Right atrium auricular region (tissue), 2 donors: ENCODE measurements at places on chromosomes 16 and 17.

- no peak for DNase-seq
Observed at GRCh38 chr17:21010705-21011596, 31.9 kb downstream of the USP22 start.

DNA sequence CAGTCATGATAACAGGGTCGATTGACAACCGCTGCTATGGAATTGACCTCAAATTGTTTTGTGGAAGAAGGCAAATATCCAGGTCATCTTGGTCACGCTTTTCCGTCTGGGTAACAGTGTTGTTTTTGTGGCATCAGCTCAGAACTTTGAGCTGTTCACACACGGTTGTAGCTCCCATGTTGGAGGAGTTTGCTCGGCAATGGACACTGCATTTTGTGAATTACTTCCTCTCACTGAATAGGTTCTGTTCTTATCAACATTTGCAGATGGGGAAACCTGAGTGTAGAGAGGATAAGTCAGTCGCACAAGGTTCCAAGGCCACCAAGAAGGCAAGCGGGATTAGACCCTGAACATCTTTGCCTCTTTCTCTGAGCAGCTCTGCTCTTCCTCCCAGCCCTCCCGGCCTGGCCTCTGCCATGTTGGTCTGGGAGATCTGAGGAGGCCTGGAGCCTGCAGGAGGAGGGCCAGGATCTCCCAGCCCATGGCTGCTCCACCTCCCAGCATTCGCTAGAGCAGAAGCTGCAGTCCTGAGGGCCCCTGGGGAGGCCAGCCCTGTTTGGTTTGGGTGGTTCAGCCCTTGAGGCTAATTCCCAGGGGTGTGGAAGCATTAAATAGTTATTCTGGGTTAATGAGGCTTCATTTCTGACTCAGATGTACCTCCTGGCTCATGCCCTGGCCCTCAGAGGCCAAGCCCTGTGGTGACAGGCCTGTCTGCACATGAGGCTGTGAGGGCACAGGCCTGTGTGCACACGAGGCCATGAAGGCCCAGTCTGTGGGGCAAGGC is 154.1 kb upstream of the PLCG2 start:
- DNase-seq: no peak

- no peak for DNase-seq
Observed at GRCh38 chr17:79301469-79301868, 226.8 kb downstream of the ENGASE start.

DNA sequence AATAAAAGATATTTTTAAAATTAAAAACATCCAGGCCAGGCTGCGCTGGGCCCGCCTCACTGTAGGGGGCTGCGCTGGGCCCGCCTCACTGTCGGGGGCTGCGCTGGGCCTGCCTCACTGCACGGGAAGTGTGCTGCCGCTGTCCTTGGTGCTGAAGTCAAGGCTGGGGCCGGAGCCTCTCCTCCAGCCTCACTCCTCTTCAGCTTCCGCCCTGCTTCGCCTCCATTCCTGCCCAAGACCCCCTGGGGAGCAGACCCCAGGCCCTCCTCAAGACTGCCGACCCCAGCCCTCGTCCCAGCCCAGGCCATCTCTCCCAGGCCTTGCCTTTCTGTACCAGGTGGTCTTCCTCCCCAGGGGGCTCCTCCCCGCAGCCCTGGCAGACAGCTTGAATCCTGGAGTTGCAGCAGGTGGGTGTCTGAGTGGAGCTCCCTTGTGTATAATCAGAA is 26.2 kb downstream of the ENDOV start:
- DNase-seq: no peak

DNA sequence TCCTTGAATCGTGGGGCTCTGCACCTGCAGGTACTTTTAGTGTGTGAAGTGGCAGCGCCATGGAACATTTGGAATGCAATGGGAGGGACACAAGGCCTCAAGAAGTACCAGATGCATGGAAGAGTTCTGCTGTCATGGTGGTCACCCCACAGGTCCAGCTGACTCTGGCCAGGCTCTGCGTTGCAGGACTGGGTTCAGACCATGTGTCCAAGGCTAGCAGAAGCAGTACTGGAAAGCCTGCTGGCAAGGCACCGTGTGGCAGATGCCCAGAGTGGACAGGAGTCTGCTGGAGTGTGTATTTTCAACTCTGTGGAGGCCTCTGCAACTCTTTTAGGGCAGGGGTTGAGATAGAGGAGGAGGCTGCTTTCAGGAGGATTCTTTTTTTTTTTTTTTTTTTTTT is 2.1 kb downstream of the PIPOX start:
- DNase-seq: no peak

GRCh38 chr16:11157143-11157542 is 98.9 kb downstream of the SOCS1 start:
- no peak for DNase-seq

DNA sequence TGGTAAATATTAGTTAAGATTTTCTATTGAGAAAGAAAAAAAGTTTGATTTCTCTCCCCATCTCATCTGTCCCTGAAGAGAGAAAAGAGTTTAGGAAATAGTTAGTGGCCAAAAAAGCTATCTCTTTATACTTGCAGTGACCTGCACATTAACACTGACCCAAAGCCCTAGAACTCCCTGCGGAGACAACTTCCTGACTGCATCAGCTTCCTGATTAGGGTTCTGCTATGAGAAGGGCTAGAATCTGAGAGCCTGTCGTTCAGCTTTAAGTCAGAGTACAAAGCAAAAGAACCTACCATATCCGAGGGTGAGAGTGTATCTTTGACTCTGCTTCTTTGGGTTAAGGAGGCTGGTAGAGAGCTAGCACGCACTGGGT is 24.7 kb downstream of the LIMD2 start:
- no peak for DNase-seq

GRCh38 chr16:74775255-74775654 is 635 bp upstream of the FA2H start:
- no peak for DNase-seq

DNA sequence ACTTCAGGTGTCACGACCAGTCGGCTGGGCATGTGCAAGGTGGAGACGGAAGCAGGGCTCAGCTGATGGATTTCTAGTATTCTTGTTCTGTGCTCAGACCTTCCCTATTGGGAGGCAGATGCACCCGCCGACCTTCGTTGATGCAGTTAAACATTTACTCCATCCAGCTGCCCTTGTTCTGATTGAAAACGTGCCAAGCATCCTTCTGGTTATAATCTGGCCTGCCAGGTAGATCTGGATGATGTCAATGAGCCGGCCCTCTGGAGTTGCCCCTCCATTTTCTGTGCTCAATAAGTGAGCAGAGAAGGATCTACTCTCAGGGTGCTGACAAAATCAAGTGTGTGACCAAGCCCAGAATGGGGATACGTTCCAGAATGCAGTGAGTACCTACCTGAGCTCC is 38.3 kb downstream of the CCDC182 start:
- DNase-seq: peak; percentile 34

DNA sequence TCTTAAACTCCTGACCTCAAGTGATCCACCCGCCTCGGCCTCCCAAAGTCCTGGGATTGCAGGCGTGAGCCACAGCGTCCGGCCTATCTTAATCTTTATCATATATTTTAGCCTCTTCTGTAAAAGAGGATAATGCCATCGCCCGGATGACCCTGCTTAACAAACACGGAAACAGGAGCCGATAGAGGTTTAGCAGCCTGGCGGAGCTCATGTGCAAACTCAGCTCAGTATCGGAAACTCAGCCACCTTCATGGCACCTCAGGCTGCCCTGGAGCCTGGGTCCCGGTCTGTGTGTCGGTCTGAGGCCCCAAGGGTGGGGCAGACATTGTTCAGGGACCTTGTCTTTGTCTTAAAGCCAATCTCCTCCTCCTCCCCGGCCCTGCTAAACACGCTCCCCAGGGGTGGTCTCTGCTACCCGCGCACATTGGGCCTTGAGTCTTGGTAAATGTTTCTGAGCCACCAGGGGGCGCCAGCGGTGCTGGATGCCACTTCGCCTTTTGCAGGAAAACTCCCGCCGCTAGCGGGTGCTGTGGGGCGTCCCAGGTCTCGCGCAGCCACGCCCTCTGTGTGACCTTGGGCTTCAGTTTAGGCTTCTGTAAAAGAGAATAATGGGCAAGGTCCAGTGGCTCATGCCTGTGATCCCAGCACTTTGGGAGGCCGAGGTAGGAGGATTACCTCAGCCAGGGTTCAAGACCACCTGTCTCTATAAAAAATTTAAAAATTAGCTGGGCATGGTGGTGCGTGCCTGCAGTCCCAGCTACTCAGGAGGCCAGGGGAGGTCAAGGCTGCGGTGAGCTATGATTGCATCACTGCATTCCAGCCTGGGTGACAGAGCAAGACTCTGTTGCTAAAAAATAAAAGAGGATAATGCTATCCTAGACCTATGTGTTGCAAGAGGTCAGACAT is 2.7 kb downstream of the CETP start:
- peak; percentile 82 for DNase-seq

GRCh38 chr17:44556832-44557606 is at the start of gene FZD2:
TSS of gene FZD2 (plus strand) at chr17:44557484. CDS start at chr17:44557689, 205 bp downstream.
- peak; percentile 94 for DNase-seq

DNA sequence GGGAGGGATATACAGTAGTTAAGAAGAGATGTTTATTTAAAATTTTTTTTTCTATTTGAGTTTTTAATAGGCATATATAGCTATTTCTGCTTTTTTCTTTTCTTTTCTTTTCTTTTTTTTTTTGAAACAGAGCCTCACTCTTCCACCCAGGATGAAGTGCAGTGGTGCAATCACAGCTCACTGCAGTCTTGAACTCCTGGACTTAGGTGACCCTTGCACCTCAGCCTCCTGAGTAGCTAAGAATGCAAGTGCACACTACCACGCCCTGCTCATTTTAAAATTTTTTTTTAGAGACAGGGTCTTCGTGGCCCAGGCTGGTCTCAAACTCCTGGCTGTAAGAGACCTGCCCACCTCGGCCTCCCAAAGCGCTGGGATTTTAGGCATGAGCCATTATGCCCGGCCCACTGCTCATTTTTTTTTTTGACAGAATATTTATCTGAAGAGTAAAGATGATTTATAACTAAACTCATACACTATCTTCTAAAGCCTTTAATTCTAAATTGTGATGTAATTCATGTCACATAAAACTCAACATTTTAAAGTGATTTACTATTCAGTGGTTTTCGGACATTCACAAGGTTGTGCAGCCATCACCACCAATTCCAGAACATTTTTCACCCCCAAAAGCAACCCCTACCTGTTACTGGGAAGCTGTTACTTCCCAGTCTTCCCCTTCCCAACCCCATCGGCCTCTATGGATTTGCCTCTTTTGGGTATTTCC is 106.0 kb downstream of the VPS53 start:
- no peak for DNase-seq

DNA sequence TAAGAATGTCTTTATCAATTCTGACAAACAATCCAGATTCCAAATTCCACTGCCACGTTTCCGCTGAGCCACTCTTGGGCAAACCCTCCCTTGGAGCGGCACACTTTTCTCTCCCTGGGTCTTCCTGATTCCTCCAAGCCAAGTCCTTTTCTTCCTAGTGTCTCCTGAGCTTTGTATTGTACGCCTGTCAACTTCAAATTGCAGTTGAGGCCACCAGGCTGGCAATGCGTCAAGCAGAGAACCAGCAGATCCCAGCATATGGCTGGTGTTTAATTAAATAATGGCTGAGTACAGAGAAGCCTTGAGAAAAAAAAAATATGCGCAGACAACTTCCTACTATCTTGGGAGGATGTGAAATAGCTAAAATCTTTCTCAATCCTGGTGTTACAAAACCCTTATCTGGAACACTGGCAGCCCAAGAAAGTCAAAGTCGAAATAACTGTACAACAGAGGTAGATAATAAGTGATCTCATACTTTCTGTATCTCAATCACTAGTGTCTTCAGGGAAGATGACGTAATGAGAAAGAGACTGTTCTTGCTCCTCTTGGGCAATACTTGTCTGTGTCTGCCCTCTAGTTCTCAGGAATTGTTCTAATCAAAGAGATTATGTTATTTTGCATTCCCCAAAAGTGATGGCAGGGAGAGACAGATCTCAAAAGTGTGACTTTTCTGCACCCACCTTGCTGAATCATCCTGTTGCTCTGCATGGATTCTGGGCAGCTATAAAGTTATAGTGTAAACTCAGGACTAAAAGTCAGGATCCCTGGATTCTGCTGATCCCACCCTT is 15.0 kb downstream of the SMIM36 start:
- no peak for DNase-seq

DNA sequence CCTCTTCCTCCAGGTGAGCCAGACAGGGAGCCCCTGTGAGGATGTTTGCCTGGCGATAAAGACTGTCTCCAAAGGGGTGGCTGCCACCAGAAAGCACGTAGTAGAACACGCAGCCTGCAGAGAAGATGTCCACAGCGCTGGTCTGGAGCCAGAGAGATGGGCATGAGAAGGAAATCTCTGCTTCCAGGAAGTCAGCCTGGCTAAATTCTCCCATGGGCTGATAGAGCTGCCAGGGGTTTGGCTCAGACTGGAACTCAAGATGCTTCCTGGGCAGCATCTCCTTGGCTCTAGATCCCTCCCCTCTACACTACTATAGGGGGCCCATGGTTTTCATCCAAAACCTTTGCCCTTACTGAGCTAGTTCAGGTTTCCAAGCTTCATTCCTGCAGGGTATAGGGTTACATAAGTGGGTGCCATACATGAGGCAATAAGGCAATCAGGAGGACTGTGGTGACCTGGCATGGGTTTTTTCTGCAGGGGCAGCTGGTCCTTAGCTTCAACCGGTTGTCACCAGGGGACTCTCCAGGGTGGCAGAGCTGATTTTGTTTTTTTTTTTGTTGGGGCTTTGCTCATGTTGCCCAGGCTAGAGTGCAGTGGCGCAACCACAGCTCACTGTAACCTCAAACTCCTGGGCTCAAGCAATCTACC is 13.6 kb downstream of the PLK1 start:
- DNase-seq: no peak

DNA sequence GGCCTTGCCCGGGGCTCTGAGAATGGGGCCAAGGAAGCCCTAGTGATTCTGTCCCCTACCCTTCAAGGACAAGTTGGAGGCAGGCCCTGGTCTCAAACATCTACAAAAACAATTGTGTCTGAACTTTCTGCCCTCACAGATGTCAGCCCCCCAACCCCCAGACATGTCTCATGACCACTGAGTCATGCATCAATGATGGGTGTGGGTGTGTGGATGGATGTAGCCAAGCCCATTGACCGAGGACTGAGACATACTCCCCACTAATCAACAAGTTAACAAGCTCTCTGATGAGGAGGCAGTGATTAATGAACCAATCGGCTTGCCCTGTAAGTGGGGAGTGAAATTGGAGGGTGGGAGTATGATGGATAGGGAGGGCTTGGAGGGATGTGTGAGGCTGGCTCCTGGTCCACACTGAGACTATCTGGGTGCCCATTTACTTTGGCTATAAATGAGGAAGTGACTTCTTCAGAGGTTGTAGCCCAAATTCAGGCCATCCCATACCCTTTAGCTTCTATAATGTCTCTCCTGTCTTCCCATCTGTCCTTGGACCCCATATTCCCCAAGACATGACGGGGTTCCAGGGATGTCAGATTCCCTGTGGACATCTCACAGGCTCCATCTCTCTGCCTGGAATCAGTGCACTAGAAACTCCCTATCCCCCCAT is 97.1 kb upstream of the TMEM97 start:
- DNase-seq: no peak
